Ureter (tissue), 1 donor: ENCODE measurements at places on chromosomes 4 and X. TPM values are rescaled to one million over a fixed set of nuclear protein-coding genes. Genes with fewer than 3 reads are reported as not detected.
A peak's percentile ranks its signal among the peaks of the same experiment; 100 is the strongest.

APLN gene
- total RNA-seq: 0.52 TPM

MTHFD2L gene
- total RNA-seq: 15.9 TPM

FAM9C gene
- total RNA-seq: 0.26 TPM

TMEM35A gene
- total RNA-seq: 11.5 TPM

ZDHHC15 gene
- 1.8 TPM for total RNA-seq

PUDP gene
- 33.7 TPM for total RNA-seq

CXorf65 gene
- not detected for total RNA-seq

TRMT10A gene
- 12.5 TPM for total RNA-seq

TMPRSS11D gene
- total RNA-seq: not detected

PLK4 gene
- 4.7 TPM for total RNA-seq

GRCh38 chrX:5857232-5857631 lies 371.4 kb downstream of the NLGN4X start:
- DNase-seq: no peak

DNA sequence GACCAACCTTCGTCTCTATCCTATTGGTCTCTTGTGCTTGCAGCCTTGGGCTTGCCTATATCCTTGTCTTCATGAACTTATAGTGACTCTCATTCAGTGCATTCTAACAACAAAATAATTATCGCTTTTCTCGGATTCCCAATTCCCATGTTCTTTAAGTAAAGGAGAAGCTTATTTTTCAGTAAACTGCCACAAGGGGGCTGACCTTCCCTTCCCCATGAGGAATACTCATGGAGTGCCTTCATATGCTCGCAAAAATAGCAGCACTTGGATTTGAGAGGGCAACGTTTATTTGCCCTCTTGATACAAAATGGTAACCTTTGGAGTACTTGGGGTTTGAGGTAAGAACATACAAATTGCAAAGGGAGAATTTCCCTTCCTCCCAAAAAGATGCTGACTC lies 183.2 kb upstream of the TENT5D start:
- no peak for DNase-seq

- DNase-seq: no peak
Observed at GRCh38 chr4:75338352-75338880, 175.8 kb downstream of the RCHY1 start.

GRCh38 chr4:182245541-182246215 lies 2.5 kb downstream of the TENM3 start:
- DNase-seq: no peak

- DNase-seq: no peak
Observed at GRCh38 chr4:67556436-67556835, 2.1 kb upstream of the STAP1 start.

- peak; percentile 67 for DNase-seq
Observed at GRCh38 chrX:129606918-129607317, 47.8 kb downstream of the APLN start.

DNA sequence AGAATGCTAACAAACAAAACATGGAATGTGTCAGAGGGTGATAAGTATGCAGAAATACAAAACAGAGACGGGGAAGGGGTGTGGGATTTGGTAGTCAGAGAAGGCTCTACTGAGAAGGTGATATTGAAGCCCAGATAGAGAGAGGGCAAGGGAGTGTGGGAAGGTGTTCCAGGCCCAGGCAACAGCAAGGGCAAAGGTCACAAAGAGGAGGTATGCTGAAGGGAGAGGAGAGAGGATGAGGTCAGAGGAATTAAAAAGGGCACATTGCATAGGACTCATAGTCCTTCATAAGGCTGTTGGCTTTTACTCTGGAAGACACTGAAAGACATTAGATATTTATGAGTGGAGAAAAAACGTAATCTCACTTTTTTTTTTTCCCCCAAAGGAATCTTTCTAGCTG lies 82.6 kb upstream of the TNIP3 start:
- DNase-seq: no peak

GRCh38 chr4:170875868-170876267 lies 786.1 kb upstream of the AADAT start:
- DNase-seq: no peak

DNA sequence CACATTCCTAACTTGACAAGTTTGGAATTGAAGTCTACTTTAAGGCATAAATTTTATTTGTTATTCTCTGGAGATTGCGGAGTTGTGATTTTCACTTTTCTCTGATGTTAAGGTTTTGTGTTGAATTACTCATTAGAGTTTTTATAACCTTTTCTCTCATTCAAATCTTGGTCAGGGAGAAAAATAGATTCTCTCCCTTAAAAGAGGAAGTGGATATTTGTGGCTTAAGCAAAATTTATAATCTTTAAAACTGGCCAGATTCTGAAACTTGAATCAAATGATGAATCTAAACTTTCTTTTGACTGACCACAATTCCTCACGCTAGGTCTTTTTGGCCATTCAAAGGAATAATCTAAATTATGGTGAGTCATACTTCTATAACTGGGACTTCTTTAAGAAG lies 361.4 kb downstream of the TEX13C start:
- no peak for DNase-seq

DNA sequence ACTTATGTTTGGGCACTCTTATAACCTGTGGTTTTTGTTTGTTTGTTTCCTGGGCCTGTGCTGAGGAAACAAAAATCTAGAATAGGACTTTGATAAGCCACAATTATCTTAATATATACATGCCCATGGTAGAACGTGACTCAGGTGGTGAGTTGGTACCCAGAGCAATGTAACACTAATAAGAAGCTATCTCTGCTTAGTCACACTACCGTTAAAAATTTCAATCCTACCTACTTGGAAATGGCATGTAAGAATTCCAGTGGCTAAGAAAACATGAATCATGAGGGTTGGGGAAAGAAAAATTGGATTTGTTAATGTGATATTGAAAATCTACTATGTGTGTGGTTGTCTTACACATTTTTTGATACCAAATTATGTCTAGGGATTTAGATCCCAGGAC lies 30.5 kb upstream of the ADGRG2 start:
- no peak for DNase-seq

GRCh38 chrX:107773906-107774435 lies 1.6 kb downstream of the TSC22D3 start:
- no peak for DNase-seq

DNA sequence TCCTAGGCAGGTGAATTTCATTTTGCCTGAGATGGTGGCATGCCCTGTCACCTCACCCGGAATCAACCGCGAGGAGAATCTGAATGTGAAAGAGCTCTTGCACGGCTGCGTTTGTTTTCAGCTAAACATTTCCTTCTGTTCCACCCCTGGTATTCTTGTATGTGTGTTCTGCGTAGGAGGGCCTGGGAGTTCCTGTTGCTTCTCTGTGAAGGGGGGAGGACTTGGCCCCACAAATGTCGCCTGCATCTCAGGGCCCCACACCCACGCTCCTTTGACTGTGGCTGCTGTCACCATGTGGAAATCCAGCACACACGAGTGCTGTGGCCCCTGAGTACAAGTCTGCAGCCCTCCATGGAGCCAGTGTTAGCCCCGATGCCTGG lies 45.8 kb upstream of the CLCN4 start:
- no peak for DNase-seq

GRCh38 chrX:79371101-79371500 lies 4.0 kb upstream of the ITM2A start:
- DNase-seq: no peak
